ENCODE measurements at places on chromosomes 11 and 22.

GRCh38 chr11:124941703-124942102 is 5.9 kb upstream of the HEPACAM start:
- DNase-seq = no peak

GRCh38 chr11:23310276-23310675 is 450.0 kb upstream of the CCDC179 start:
- no peak for DNase-seq

GRCh38 chr11:19084661-19085315 is 24.3 kb upstream of the MRGPRX2 start:
- no peak for DNase-seq

DNA sequence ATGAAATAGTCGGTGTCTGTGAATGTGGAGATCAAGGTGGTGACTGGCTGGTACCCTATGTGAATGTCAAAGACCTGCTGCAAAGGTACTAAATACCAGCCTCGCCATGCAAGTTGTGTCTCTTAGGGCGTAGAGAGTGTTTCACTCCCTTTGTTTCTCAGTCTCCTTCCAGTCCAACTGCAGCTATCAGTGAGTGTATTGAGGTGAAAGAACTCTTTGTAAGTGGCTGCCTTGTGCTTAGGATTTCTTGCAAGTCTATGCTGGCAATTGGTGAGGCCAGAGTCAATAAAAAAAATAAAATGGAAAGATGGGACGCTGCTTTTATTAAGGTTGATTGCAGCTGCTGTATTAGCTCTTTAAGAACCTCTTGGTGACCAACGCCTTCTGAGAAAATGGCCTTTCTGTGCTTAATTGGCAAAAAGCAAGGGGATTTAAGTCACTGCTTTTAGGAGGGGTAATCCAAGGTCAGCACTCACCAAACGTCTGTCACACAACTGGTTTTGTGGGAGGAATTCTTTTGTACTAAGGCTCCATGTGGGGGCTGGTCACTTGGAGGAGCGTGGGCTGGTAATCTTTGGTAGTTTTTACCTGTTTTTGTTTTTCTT is 95.1 kb downstream of the PARVA start:
- no peak for DNase-seq

GRCh38 chr22:48797731-48798130 is 1029.9 kb downstream of the BRD1 start:
- DNase-seq = no peak

DNA sequence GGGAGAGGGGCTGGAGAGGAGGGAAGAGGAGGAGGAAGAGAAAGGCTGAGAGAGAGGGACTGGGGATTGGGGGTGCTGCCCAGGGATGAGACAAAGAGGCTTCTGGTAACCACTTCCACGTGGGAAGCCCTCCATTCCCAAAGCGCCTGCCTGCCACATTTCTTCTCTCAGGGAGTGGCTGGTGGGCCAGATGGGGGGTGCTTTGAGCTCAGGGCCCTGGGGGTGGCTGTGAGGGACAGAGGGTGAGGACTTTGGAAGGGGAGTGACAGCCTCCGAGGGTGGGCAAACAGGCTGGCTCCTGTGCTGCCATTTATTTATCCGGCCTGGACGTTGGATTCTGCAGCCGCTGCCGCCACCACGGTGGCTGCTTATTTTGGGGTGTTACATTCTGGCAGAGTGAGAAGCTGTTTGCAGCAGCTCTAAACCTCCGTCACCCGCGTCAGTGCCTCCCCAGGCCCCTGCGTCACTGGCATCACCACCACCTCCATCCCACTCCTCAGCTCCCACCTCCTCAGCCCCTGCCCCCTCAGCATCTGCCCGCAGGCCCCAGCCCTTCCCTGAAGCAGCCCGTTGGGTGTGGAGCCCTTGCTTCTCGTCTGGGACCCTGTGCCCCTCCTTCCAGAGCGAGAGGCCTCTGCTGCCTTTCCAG is 1.6 kb downstream of the RTN4RL2 start:
- DNase-seq = no peak

- no peak for DNase-seq
These were observed 28.7 kb downstream of the MIF start for GRCh38 chr22:23922921-23923320.

GRCh38 chr11:12772324-12772723 is 98.1 kb downstream of the TEAD1 start:
- DNase-seq = no peak

DNA sequence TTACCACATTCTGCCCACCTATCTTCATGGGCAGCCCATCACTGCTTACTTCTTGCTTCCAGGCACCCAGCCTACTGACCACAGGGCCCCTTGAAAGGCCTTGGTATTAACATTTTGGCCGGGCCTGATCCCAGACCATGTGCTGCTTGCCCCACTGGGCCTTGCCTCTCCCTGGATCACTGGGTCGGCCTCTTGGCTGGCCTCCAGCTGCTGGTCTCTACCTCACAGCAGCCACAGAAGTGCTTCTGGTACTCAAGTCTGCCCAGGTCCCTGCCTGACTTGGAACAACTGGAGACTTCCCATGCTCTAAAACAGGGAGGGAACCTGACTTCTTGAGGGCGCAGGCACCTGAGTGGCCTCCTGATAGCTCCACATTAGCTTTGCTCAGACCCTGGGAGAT is 63.6 kb downstream of the THAP12 start:
- no peak for DNase-seq
